ENCODE measurements at places on chromosomes 1 and 21.

- no peak for DNase-seq
These were observed 23.5 kb downstream of the ANGPTL1 start for GRCh38 chr1:178847396-178847849.

DNA sequence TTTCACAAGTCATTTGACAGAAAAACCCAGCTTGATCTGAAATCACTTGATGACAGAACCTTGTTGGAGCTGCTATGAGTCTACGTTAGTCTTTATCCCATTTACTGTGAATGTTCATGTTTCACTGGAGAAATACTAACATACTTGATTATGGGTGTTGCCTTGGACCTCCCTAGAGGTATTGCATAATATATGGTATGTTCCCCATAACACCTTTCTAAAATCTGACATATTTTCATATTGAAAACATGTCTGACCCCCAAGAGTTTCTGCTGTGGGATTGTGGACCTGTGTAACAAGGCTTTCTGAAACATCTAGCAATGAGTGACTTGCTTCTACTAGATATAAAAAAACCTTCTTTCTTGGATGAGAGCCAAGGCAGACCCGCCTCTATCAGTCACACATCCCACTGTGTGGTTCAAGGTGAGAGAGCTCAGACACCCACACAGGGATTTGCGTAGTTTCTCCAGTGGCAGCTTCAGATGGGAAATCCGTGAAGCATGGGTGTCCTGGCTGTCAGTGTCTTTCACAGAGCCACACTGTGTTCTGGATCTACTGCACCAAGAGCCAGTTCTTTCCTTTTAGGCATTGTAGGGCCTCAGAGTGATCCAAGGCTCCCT is 4.6 kb downstream of the NENF start:
- DNase-seq, result no peak

- DNase-seq, result no peak
These were observed 232.6 kb downstream of the SRGAP2C start for GRCh38 chr1:121417325-121417923.

DNA sequence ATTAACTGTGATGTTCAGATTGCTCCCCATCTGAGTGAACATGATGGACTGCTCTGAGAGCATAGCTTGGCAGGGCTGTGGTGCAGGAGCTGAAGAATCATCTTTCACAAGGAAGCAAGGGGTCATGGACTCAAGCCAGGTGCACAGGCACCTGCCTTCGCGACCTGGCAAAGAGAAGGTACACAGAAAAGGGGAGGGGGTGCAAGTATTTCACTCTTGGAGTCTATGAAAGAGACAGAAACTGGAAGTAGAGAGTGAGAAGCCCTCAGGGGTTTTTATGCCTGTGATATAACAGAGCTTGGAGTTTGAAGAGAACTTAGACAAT is 232.6 kb upstream of the PLXNA2 start:
- DNase-seq, result no peak

GRCh38 chr1:205542367-205542766 is 37.9 kb downstream of the CDK18 start:
- DNase-seq, result no peak

Data from T follicular helper cell (primary cell).